Activated CD8-positive, alpha-beta memory T cell treated with anti-CD3 and anti-CD28 coated beads for 1 hour (primary cell): ENCODE measurements at places on chromosomes 11 and 22.

DNA sequence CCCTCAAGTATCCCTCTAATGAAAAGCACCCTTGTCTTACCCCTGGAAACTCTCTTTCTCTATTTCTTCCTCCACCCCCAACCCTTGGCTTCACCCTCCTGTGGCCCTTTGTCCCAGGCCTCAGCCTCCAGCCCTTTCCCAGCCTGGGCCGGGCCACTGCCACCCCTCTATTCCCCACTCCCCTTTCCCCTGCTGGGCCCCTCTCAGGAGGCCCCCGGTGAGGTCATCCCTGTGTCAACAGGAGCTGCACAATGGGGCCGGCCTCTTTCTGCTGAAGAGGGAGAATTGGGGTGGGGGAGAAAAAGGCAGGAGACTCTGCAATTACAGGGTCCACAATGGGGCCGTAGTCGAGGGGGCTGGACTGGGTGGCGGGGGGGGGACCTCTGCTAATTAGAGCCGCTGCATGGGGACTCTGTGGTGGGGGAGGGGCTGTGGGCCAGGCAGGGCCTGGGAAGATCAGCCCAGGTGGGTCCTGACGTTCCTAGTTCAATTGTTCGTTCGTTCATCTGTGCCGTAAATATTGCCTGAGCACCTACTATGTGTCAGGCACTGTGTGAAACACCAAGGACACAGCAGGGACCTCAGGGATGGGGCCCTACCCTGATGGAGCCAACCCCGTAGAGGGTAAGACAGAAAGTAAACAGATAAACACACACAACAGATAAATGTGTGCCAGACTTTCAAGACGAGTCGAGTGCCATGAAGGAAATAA is 18.5 kb upstream of the MPPED1 start:
- DNase-seq: no peak

- DNase-seq: no peak
Measured at GRCh38 chr11:73426219-73426850, 50.1 kb downstream of the RELT start.

- DNase-seq: no peak
Measured at GRCh38 chr22:40391417-40391816, 21.0 kb downstream of the SGSM3 start.

DNA sequence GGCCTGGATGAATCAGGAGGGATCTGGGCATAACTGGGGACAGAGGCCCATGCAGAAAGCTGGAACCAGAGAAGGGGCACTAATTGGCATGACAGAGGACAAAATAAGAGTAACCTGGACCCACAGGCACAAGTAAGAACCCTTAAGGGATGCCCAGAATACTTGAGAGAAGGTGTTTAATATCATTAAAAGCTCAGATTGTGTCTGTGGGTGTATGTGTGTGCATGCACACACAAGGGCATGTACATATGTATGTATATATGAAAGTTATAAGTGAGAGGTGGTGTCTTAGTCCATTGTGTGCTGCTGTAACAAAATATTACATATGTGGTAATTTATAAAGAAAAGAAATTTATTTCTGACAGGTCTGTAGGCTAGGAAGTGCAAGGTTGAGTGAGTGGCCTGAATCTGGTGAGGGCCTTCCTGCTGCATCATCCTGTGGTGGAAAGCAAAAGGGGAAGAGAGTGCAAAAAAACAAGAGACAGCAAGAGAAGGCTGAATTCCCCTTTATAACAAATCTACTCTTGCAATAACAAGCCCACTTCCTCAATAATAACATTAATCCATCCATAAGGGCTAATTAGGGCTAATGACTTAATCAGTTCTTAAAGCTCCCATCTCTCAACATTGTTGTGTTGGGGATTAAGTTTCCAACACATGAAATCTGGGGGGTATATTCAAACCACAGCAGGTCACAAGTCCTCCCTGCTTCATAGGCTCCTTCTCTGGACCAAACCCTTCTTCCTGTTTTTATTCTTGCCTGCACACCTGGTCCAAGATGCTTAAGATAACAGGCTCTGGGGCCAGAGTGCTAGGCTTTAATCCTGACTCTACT is 68.3 kb upstream of the POU2AF2 start:
- DNase-seq: no peak

DNA sequence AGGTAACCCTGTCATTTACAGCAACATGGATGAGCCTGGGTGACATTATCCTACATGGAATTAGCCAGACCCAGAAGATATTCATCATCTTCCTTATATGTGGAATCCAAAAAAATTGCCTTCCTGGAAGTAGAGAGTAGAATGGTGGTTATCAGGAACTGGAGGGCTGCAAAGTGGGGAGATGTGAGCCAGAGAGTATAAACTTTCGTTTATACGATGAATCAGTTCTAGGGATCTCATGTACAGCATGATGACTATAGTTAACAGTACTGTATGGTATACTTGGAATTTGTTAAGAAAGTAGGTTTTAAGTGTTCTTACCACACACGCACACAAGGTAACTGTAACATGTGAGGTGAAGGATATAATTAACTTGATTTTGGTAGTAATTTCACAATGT is 79.1 kb downstream of the TBC1D22A start:
- DNase-seq: no peak

GRCh38 chr22:38067028-38067415 is 9.8 kb downstream of the PICK1 start:
- no peak for DNase-seq

GRCh38 chr22:23381661-23382427 is 198.2 kb downstream of the IGLL1 start:
- no peak for DNase-seq

- no peak for DNase-seq
Measured at GRCh38 chr11:75371949-75372876, 20.8 kb upstream of the ARRB1 start.

- DNase-seq: no peak
Measured at GRCh38 chr11:17531636-17532113, 12.5 kb downstream of the USH1C start.

GRCh38 chr22:42720263-42721044 is at the start of gene A4GALT:
TSS of gene A4GALT (minus strand) at chr22:42720870. CDS start at chr22:42693951, 26,919 bp downstream.
- no peak for DNase-seq

GRCh38 chr11:128916681-128917080 is 25.5 kb downstream of the KCNJ5 start:
- no peak for DNase-seq

DNA sequence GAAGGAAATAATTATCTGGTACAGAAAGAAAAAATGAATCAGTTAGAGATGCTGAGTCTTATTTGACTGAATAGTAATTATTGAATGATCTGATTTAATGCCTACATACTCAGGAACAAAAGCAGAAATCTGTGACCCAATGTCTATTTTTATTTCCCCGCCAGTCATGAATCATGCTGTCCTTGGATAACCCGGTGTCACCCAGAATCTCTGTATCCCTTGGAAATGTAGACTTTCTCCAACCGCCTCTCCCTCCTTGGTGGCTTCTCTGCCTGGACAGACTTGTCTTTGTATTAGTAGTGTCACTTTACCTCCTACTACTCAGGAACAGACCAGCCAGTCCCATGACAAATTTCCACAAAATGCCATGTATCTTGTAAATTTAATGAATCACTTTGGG is 173.3 kb upstream of the PDGFD start:
- no peak for DNase-seq

- DNase-seq: no peak
Measured at GRCh38 chr22:40960145-40960544, 9.0 kb downstream of the RBX1 start.

GRCh38 chr11:31764766-31765165 is 46.4 kb downstream of the PAX6 start:
- DNase-seq: no peak
